ENCODE measurements at places on chromosomes 11 and 22.

DNA sequence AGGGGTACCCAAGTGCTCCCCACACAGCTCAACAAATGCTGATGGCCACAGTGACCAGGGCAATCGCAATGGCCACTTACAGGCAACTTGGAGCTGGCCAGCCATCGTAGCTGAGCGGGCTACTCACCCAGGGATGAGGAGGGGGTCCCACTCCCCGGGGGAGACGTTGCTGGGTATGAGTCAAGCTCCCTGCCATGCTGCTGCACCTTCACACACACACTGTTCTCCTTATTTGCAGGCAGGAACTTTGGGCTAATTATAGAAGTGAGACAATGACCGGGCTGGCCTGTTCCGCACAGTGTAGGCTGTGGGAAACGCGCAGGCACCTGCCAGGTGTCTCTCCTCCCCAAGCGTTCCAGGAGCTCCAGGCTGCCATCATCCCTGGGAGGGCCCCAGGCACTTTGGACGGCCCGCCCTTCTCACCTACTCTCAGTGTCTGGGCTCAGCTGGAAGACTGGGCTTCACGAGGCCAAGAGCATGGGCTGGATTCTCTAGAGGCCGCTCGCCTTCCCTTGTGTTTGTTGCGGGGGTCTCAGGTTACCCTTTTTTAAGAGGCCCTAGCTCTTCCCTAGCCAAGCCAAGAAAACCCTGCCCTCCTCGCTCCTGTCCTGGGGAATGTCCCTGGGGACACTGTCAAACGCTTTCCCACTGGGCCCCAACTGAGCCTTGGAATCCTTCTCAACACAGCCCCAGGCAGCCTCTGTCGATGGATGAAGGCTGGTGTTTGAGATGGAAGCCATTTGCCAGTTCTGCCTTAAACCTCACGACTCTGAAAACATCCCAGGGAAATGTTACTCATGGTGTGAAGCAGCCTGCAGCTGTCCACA lies 73.0 kb downstream of the RTL6 start:
- DNase-seq = no peak

DNA sequence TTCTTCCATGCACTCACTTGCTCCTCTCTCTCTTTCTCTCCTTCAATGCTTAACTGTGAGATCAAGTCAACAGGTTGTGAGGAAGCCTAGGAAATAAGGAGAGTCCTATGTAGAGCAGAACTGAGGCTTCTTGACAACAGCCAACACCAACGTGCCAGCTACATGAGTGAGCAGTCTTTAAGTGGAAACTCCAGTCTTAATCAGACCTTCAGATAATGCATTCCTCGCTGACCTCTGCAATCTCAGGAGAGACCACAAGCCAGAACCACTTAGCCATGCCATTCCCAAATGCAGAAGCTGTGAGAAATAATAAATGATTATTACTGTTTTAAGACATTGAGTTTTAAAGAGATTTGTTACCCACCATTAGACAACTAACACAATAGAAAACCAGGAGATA lies 6.1 kb upstream of the TEAD1 start:
- DNase-seq = no peak

DNA sequence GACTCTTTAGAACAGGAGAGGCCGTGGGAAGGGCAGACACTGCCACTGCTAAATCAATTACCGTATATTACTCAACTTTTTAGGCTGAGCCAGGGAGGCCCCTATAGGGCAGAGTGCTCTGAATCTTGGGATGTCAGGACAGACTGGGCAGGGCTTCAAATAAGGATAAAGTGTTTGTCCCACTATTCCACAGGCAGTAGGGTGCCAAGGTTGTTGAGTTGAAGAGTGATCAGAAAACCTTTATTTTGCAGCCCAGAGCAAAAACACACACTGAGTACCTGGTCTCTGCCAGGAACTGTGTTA lies 1.6 kb upstream of the B4GAT1 start:
- DNase-seq = no peak

- DNase-seq = no peak
These were observed 13.5 kb upstream of the MRGPRD start for GRCh38 chr11:68994161-68994893.

- DNase-seq = peak; percentile 47
These were observed 945 bp downstream of the CREBZF start for GRCh38 chr11:85663753-85664614.

DNA sequence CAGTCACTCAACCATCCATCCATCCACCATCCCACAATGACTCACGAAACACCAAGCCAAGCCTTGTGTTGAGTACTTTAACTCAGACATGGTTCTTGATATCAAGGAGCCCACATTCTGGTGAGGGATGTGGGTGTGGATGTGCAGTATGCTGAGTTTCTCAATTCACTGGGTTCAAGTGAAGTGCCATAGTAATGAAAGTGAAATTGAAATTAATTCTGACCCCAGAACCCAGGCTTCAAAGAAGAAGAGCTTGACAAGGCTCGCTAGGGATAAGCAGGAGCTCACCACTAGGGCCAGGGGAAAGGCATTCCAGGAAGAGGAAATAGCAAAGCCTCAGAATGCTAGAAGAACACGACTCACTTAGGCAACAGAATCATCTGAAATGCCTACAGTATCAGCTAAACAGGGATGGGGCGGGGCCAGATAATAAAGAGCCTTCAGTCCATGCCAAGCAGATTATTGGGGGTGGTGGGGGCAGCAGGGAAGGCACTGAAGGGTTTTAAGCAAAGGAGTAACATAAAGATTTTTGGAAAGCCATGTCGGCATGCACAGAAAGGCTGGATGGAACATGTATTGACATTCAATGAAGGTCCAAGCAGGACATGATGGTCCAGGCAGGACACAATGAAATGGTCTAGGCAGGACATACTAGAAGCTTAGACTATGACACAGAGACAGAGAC lies 37.2 kb downstream of the RTL6 start:
- no peak for DNase-seq

- DNase-seq = no peak
These were observed 52.0 kb upstream of the CLTCL1 start for GRCh38 chr22:19343470-19343869.

- no peak for DNase-seq
These were observed 56.7 kb downstream of the CABIN1 start for GRCh38 chr22:24067587-24068376.

All from HuH-7.5 (cell line).